NCI-H69 (cell line): ENCODE measurements at places on chromosomes 2 and 18.

GRCh38 chr18:34959989-34960388, 81.2 kb upstream of the MAPRE2 start:
- DNase-seq = no peak

DNA sequence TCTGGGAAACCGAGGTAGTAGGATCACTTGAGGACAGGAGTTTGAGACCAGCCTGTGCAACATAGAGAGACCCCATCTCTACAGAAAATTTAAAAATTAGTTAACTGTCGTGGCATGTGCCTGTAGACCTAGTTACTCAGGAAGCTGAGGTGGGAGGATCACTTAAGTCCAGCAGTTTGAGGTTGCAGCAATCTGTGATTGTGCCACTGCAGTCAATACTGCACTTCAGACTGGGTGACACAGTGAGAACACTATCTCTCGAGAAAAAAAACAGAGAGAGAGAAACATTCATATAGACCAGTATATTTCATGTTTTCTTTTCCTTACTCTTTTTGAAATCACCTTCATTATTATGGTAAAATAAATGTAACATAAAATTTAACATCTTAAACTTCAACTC, 290.7 kb upstream of the CYP26B1 start:
- no peak for DNase-seq

DNA sequence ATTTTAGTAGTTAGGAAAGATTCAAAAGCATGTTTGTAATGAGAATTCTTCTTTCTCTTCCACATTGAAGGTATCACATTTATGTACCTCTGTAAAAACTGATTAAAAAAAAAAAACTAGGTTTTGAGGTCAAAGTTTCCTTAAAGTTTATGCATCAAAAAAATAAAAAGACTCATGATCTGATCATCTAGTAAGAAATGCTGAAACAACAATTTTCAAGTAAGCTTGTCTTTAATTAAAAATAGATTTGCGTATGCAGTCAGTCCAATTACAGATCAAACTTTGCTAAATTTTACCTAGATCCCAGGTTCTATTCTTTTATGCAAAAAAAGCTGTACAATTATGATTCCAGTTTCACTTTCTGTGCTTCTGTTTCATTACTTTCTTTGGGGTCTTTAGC, 409.0 kb downstream of the XIRP2 start:
- no peak for DNase-seq

DNA sequence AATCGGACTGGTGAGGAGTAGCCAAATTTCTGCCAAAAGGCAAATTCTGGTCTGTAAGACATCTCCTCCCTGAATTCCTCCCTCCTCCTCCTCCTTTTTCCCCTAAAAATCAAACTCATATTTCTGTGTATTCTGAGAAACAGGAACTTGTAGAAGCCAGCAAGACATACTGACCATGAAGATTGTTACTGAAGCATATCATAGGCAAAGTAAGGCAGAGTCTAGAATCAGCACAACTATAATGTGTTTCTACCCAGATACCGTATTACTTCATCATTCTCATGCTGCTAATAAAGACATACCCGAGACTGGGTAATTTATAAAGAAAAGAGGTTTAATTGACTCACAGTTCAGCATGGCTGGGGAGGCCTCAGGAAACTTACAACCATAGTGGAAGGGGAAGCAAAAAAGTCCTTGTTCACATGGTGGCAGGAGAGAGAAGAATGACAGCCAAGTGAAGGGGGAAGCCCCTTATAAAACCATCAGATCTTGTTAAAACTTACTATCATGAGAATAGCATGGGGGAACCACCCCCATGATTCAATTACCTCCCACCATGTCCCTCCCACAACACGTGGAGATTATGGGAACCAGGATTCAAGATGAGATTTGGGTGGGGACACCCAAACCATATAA, 24.9 kb upstream of the EPC2 start:
- no peak for DNase-seq

DNA sequence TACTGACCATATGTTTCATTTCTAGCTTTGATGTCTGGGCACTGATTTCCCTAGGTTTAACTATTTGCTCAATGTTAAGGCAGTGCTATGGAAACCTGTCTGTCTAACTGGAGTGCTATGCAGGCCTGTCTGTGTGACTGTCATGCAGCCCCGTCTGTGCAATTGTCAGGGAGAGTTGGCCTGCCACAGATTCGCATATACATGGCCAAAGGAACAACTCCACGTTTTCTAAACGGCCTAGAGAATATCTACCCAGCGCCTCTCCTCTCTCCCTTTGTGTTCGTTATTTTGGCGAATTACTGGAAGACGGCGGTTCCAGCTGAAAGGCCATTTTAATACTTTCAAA, 59.6 kb upstream of the PSME4 start:
- no peak for DNase-seq

DNA sequence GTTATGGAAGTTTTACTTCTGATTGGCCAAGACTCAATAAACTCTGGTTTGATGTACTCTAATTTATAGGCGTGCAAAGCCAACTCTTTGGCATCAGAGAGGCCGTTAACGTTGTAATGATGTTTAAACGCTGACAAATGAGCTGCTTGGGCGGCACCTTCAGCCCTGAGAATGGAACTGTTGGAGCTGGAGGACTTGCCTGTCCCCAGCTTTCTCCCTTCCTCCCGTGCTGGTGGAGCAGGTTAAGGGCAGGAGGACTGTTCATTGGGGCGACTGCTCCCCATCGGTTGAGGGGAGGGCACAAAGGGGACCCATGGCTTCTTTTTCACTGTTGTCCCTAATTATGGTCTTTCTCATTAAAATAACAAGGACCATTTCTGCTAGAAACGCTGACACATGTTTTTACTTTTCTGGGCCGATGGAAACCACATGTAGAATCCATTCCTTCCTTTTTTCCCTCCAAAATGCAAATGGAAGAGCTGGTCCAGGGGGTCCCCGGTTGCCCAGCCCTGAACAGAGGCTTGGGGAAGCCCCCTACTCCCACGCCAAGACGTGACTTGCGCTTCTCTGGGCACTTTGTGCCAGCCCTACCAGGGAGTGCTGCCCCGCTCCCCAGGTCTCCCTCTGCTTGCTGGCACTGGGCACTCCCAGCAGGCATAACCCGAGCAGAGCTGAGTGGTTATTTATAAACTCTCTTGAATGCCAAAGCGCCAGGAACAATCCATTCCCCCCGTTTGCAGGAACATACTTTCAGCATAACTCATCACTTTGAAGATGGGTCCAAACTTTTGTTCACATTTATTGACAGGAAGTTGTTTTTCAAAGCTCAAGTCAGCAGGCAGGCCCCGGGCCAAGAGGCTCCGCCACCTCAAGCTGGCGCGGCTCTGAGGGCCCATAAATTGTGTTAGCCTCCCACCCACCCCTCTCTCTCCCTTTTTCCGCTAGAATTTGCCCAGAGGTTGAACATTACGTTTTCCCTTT, 170.1 kb downstream of the ASB1 start:
- DNase-seq = no peak

GRCh38 chr2:100121124-100121718, 21.2 kb downstream of the AFF3 start:
- no peak for DNase-seq

- DNase-seq = no peak
These were observed 48.8 kb upstream of the PPM1B start for GRCh38 chr2:44119878-44120277.

- DNase-seq = no peak
These were observed 51.5 kb upstream of the NXPH2 start for GRCh38 chr2:138831691-138832090.

GRCh38 chr2:205706769-205707381, 24.6 kb downstream of the NRP2 start:
- DNase-seq = peak; percentile 25

DNA sequence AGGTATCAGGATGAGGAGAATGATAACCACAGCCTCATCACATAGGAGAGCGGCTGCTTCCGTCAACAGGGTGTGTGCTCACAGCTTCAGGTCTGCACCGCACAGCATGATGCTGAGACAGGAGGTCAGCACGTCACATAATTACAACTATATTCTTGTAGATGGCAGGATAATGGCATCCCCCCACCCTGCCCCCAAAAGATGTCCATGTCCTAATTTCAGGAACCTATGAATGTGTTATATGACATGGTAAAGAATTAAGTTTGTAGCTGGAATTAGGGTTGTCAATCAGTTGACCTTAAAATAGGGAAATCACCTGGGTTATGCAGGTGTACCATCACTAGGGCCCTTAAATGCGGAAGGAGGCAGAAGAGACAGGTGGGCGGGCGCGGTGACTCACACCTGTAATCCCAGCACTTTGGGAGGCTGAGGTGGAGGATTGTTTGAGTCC, 73.9 kb downstream of the ARL4C start:
- DNase-seq = peak; percentile 60

DNA sequence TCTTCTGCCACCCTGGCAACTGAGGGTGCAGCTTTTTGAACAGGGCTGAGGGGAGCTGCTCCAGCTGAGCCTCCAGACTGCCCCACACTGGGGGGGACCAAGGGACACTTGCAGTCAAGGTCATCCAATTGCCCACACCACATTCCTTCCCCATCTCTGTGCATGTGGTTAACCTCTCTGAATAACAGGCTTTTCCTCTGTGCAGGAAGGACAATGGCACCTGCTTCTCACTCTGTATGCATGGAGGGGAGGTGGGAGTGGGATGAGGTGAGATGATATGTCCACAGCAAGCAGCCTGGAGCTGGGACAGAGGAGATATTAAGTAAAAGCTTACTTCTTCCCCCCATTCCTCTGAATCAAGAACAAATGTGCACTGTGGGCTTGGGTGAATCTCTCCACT, 39.1 kb upstream of the TEX51 start:
- DNase-seq = no peak

DNA sequence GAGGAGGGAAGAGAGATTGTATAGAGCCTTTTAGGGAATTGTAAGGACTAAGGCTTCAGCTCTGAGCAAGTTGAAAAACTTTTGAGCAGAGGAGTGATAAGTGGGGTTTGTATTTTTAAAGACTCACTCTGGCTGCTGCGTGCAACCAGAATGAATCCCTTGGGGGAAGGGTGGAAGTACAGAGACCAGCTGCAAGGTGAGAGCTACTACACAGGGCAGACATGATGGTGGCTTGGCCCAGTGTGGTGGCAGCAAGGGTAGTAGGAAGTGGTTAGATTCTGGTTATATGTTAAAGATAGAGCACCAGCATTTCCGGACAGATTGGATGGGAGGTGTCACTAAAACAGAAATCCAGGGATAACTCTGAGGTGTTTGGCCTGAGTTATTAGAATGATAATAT, 10.1 kb upstream of the SESTD1 start:
- peak; percentile 42 for DNase-seq

- peak; percentile 69 for DNase-seq
These were observed at the start of gene LRP2 for GRCh38 chr2:169362118-169362893. LRP2 (minus strand) TSS chr2:169362534; CDS start chr2:169362399, 135 bp downstream.

- DNase-seq = no peak
These were observed 8.1 kb downstream of the CYBRD1 start for GRCh38 chr2:171530378-171530777.

GRCh38 chr2:63048367-63049171, 2.1 kb upstream of the OTX1 start:
- DNase-seq = peak; percentile 33

DNA sequence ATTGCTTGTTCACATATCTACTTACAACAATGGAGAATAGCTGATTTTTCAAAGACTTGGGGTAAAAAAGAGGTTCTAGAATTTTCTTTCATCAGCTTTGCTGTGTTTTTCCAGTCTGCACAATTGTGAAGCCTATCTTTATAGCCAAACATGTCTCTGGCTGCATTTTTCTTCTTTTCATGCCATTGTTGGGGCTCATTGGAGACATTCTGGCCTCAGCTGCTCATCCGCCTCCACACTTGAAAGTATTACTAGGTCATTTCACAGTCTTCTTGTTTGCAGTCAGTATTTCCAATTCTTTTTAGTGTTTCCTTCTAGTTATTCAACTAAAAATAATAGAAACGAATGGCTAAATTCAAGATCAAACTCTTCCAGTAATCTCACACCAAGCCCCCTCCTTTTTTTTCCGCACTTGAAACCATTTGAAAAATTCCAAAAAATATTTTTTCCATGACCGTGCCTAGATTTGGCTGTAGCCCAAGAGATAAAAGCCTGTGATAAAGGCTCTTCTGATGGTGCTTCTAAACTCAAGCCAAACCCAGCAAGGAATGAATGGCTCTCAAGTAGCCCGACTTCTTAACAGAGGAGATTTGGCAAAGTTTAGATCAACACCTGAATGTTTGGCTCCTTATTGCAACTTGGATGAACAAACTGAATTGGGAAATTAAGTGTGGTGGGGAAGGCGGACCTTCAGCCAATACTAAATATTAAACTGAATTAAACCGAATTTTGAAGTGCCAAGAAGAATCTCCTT, 103.4 kb downstream of the NRP2 start:
- no peak for DNase-seq

- no peak for DNase-seq
These were observed 168.4 kb downstream of the TTC32 start for GRCh38 chr2:19733390-19733789.

DNA sequence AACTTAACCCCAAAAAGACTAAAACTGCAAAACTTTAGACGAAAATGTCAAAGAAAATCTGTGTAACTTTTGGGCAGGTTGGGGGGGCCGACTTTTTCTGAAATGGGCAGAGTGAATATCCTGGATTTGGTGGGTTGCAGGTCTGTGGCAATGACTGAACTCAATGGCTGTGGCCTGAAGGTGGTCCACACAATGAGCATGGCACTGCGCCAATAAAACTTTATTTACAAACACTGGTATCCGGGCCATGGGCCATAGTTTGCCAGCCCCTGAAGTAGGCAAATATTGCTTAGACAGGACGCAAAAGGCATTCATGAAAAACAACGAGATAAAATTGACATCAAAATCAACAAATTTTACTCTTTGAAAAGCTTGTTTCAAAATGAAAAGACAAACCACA, 66.2 kb downstream of the RTP5 start:
- no peak for DNase-seq

- no peak for DNase-seq
These were observed 45.6 kb downstream of the INPP4A start for GRCh38 chr2:98489971-98490962.

DNA sequence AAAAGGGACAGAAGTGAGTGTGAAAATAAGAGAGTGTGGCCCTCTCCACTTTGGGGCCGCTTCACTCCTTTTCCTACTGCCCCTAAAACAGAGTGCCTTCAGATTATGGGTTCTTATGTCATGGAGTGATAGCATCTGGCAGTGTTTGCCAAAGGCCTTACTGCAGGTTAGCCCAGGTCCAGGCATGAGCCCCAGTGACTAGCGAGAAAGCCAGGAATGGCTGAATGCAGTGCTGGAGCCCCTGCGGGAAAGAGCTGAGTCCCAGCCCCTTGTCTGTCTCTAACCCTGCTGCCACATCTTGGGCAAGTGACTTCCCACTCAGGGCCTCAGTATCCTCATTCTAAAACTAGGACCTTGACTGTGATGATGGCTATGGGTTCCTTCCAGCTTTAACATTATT, 6.0 kb downstream of the IGFBP5 start:
- DNase-seq = peak; percentile 14
